ENCODE measurements at places on chromosomes 13 and 19. TPM values are rescaled to one million over a fixed set of nuclear protein-coding genes. Genes with fewer than 3 reads are reported as not detected.

The SHISA7 gene
- total RNA-seq: 0.05 TPM

- no peaks in the 10 kb centered on the region for H3K36me3 ChIP-seq
- no peaks in the 10 kb centered on the region for H3K27me3 ChIP-seq
- H3K4me3 ChIP-seq: peak overlapping the region; percentile 75
- peaks cover 16% of the 10 kb centered on the region for H3K4me1 ChIP-seq
- peak overlapping the region; percentile 83 for H3K27ac ChIP-seq
- no peak for DNase-seq
Measured at GRCh38 chr19:11138601-11139300, 16.8 kb downstream of the SPC24 start.

- no peaks in the 10 kb centered on the region for H3K27me3 ChIP-seq
- DNase-seq: no peak
- H3K4me3 ChIP-seq: no peak overlapping the region
- H3K4me1 ChIP-seq: no peaks in the 10 kb centered on the region
Measured at GRCh38 chr13:36858290-36858689, 39.3 kb downstream of the RFXAP start.

DNA sequence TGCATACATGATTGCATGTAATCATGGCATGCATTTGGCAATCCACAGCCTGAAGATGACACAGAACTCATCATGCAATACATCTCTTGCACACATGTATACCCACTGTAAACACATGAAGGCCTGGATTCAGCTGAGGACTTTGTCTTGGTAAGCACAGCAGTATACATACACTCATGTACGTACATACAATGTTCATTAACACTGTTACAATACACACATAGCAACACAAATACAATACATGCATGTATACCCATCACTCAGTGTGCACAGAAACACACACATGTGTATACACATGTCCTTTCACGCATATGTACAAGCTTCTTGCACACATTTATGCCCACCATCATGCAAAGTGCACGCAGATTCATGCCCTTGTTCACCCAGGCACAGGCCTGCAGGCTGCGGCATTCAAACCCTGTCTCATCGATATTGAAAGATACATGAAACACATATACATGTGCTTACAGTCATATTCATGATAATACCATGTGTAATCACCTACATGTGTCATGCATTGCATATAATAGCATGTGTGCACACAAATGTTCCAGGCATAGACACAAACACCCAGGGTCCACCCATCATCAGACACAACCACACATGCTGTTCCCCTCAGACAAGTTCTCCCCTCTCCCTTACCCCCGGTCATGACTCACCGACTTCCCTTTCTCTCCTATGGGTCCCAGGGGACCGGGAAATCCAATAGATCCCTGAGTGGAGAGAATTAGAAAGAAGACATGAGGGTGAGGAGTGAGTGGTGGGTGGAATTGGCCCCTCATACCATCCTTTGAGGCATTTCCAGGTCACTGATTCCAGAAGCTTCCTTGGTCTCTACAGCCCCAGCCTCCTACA is 28.7 kb downstream of the COL5A3 start:
- DNase-seq: no peak
- H3K36me3 ChIP-seq: no peaks in the 10 kb centered on the region
- no peak overlapping the region for H3K27ac ChIP-seq
- no peak overlapping the region for H3K4me3 ChIP-seq
- H3K27me3 ChIP-seq: peaks cover 16% of the 10 kb centered on the region
- no peaks in the 10 kb centered on the region for H3K4me1 ChIP-seq

- H3K4me1 ChIP-seq: peaks cover 7% of the 10 kb centered on the region
- no peaks in the 10 kb centered on the region for H3K27me3 ChIP-seq
- peak within 1 kb of the TSS; percentile 99 for H3K27ac ChIP-seq
- H3K36me3 ChIP-seq: peaks cover 35% of the 10 kb centered on the region
Measured at GRCh38 chr19:21505459-21506451, at the start of gene ZNF429. TSS of gene ZNF429 (plus strand) at chr19:21505602. CDS start at chr19:21505772, 170 bp downstream.

DNA sequence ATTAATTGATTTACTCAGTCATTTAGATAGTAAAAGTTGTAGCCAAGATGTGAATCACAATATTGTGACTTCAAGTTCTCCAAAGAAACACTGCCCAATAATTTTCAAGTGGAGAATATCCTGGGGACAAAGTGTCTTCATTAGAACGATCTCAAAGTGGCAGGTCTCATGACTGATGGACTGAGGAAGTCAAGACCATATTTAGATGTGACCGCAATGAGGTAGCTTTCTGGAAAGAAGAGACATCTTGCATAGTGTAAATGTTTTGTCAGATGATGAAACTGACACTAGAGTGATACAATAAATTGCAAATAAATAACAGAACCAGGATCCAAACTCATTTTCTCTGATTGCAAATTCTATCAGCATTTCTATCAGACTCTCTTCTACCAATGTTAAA is 1476.9 kb downstream of the EFNB2 start:
- no peaks in the 10 kb centered on the region for H3K36me3 ChIP-seq
- H3K4me3 ChIP-seq: no peak overlapping the region
- H3K4me1 ChIP-seq: no peaks in the 10 kb centered on the region
- DNase-seq: no peak

GRCh38 chr19:56126983-56127780 is 6.1 kb upstream of the ZNF787 start:
- H3K4me1 ChIP-seq: peaks cover 1% of the 10 kb centered on the region
- no peaks in the 10 kb centered on the region for H3K36me3 ChIP-seq
- no peaks in the 10 kb centered on the region for H3K27me3 ChIP-seq
- no peak overlapping the region for H3K4me3 ChIP-seq
- DNase-seq: no peak

Measured in type B pancreatic cell (in vitro differentiated cells).